ENCODE measurements at places on chromosomes 2 and 18.

GRCh38 chr2:239394346-239394945, 6.4 kb downstream of the HDAC4 start:
- no peak for DNase-seq

GRCh38 chr18:13878857-13879256, 36.5 kb downstream of the MC2R start:
- no peak for DNase-seq

GRCh38 chr2:88307817-88308216, 137.7 kb downstream of the THNSL2 start:
- no peak for DNase-seq

- no peak for DNase-seq
Observed at GRCh38 chr18:25223211-25223610, 128.8 kb downstream of the ZNF521 start.

- peak; percentile 17 for DNase-seq
Observed at GRCh38 chr2:60067006-60067405, 486.4 kb downstream of the BCL11A start.

DNA sequence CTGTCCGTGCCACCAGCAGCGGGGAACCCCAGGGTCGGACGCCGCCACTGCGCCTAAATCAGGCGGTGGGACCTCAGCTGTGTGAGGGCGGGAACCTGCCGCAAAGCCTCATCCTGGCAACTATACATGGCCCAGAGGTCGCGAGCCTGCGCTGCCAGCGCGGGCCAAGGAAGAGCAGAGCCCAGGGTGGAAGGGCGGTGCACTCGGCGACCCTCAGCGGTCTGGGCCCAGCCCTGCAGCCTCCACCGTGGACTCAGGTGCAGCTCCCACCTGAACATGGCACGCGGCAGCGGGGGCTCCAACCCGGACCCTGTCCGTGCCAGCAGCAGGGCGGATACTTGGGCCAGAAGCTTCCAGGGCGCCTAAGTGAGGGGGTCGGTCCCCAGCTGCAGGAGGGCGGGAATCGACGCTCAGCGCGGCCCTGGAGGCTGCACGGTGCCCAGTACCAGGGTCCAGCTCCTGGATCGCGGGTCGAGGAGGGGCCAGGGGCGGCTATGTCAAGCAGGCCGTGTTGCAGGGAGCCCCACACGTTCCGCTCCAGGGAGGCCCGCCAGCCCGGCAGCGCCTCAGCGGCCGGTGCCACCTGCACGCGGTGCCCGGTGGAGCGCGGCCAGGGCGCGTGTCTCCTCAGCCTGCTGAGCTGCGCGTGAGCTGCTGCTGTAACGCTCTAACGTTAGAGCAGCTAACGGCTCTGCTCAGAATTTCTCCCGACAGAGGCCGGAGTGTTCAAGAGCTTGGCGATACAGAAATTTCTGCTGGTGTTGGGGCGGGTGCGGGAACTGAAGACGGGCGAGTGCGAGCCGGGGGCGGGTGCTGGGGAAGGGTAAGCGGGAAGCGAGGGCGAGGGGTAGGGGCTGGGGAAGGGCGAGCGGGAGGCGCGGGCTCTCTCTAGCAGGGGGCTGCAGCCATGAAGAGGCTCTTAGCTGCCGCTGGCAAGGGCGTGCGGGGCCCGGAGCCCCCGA, at the start of gene ANKRD30B:
Gene ANKRD30B (plus strand): TSS at position 660 of the 962 bp plus-strand sequence. CDS start 248 bp downstream, at position 908.
- DNase-seq = peak; percentile 10

DNA sequence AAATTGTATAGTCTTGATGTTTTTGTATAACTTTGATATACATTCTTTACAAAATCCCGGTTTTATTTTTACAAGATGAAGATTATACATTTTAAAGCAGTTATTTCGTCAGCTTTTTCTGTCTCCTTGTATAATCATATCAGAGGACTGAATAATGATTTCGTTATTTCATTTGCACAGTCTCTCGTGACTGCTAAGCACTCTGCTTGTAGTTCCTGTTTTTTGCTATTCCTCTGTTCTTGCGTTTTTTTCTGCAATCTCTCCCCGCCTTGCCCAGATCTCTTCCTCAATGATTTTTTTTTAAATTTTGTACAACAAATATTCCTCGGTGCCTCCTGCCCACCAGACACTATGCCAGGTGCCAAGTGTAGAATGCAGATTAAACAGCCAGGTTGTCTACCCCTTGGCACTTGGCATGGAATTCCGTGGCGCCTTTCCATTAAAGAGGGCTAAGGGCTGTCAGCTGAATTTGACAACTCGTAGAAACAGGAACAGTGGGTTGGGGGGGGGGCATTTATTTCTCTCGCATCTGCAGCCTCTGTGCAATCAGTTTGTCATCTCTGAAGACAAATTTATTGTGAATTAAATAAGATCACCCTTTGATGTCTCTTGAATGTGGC, 69.6 kb downstream of the KLHL29 start:
- no peak for DNase-seq

- DNase-seq = no peak
Observed at GRCh38 chr18:32310101-32310500, 120.3 kb downstream of the MEP1B start.

GRCh38 chr2:175523001-175523400, 341.5 kb upstream of the ATP5MC3 start:
- no peak for DNase-seq
